Dermis lymphatic vessel endothelial cell (primary cell): ENCODE measurements at places on chromosomes 13 and 19. TPM values are rescaled to one million over a fixed set of nuclear protein-coding genes. Genes with fewer than 3 reads are reported as not detected.

Gene LIG4
- total RNA-seq, result 7.9 and 11.3 TPM in 2 replicates

Gene PTH2
- not detected in 2 replicates for total RNA-seq

Gene POU4F1
- total RNA-seq, result 0.11 and 0.26 TPM in 2 replicates

Gene YJEFN3
- total RNA-seq, result 0.09 and 0.11 TPM in 2 replicates

Gene CXCL17
- total RNA-seq, result not detected in 2 replicates

Gene NTN5
- total RNA-seq, result not detected in 2 replicates

Gene MEIOSIN
- not detected in 2 replicates for total RNA-seq

Gene CABP5
- total RNA-seq, result not detected in 2 replicates

Gene CD79A
- total RNA-seq, result 0.09 and 0.11 TPM in 2 replicates

Gene SLITRK1
- not detected in 2 replicates for total RNA-seq

Gene TEX101
- total RNA-seq, result not detected in 2 replicates
